NT2/D1 (cell line): ENCODE measurements at places on chromosomes 1 and 21.

DNA sequence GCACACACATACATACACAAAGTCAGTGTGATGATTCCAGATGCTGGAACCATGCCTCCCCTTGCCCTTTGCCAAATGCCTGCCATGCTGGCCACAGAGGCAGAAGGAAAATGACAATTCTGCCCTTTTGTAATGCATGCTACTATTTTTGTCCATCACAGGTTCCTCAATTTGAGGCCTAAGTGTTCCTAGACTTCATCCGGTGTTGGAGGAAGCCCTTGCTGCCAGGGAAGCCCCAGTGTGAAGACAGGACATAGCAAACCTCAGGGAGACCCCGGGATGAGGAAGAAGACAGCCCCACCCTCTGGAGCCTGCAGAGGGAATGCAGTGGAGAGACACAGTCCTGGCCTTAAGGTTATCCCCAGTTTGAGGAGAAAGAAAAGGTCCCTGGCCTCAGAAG lies 14.4 kb downstream of the PRR9 start:
- DNase-seq, result no peak

- DNase-seq, result no peak
Observed at GRCh38 chr1:110464340-110464739, 13.4 kb downstream of the PROK1 start.

- DNase-seq, result no peak
Observed at GRCh38 chr1:162663086-162663485, 30.8 kb downstream of the DDR2 start.

DNA sequence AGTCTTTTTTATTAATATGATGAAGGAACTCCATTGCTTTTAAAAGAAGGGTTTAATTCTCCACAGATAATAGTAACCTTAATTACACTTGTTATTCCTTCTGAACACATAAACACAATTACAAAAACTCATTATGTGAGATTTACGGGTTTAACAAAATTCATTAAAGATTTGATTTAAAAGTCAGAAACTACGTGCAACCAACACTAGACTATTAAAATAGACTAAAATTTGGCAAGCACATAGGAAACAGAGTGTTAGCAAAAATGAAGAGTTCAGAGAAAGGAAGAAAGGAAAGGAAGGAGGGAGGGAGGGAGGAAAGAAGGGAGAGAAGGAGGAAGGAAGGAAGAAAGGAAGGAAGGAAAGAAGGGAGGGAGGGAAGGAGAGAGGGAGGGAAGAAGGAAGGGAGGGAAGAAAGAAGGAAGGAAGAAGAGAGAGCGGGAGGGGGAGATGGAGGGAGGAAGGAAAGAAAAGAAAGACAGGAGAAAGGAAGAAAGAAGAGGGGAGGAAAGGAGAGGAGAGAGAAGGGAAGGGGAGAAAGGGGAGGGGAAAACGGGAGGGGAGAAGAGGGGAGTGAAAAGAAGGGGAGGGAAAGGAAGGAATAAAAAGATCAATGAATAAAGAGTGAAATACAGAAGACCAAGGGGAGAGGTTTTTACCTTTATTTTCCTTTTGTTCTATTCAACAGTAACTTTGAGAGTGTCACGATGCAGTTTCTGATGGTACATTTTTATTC lies 123.4 kb upstream of the LYPLAL1 start:
- DNase-seq, result no peak

DNA sequence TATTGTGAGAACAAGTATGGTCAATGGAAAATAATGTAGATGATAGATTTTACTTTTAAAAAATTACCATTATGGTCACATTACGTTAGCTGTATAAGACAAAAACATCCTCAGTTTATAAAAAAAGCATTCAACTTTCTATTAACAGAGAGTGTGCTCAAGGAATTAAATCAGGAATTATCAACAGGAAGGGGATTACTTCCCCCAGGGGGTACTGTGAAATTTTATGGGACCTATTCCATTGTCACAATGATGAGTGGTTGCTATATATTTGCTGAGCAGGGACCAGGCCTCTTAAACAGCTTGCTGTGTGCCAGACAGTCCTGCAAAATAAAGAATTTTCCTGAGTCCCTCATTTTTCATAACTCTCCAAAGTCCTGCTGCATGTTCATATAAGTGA lies 21.2 kb downstream of the JAM2 start:
- DNase-seq, result no peak

DNA sequence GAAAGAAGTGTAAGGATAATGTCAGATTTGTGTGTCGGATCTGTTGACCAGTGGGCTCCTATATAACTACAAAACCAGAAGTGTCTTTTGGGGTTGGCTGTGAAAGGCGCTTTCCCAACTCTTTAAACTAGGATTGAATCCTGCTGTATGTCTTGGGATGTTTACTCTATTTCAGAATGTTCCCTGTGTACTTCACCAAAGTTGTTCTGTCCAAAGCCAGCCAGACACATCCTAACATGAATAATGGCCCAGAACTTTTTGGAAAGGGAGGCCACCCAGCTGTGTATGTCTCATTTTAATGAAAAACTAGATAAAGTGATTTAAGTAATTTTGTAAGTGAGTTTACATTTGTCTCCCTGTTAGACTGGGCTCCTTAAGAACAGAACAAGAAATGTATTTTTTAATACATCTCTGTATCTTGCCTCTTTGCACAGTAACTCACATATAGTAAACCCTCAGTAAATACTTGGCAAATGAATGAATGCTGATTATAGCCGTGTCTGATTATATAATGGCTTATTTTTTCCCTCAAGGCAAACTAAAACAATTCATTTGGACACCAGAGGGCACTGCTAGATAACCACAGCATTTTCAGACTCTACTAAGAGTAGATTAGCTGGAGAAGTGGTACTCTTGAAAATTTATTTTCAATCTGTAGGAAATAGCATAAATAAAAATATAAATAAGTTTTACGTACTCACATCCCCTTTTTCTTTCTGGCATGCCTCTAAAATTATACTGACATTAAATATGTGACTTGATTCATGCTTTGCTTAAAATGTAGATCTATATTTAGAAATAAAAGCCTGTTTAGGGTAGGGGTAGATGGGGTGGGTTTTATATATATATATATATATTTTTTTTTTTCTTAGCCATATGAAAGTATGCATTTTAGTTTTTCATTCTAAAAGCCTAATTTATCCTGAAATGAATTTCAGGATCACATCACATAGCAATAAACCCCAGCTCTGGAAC lies 23.8 kb downstream of the TSEN15 start:
- DNase-seq, result peak; percentile 48

DNA sequence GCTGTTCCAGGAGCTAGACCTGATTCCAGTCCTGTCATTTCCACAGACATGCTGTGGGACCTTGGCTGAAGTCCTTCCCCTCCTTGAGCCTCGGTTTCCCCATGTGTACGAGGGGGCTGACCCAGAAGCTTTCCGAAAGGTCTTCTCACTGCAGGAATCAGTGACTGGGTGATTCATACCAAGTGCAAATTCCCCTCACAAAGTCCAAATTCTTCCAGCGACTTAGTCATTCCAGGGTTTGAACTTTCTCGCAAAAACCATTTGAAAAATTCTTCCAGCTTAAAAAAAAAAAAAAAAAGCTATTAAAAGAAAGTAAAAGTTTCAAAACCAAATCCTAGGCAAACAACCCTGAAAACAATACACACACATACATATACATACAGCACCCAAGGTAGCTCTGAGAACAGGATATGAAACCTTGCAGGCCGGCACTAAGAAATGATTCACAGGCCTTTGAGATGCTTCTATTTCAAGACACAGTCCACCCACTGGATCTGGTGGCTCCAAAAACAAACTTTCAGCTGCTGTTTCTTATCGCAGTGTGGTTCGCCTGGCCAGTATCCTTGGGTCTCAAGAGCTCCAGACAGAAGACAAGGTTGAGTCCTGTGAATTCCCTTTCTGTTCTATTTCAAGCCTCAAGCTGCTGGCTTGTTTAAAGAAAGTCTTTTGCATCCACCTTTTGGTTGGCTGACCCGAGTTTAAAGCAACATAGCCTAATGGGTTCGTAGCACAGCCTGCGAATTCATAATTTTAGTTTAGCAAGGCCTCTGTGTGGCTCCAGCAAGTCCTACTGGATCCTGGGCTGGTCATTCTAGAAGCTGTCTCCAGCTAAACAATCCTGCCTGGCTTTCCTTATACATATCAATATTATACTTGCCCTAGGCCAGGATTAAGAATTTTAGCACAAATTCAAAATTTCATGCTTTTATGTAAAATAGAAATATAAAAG lies 18.0 kb upstream of the ID3 start:
- DNase-seq, result no peak

DNA sequence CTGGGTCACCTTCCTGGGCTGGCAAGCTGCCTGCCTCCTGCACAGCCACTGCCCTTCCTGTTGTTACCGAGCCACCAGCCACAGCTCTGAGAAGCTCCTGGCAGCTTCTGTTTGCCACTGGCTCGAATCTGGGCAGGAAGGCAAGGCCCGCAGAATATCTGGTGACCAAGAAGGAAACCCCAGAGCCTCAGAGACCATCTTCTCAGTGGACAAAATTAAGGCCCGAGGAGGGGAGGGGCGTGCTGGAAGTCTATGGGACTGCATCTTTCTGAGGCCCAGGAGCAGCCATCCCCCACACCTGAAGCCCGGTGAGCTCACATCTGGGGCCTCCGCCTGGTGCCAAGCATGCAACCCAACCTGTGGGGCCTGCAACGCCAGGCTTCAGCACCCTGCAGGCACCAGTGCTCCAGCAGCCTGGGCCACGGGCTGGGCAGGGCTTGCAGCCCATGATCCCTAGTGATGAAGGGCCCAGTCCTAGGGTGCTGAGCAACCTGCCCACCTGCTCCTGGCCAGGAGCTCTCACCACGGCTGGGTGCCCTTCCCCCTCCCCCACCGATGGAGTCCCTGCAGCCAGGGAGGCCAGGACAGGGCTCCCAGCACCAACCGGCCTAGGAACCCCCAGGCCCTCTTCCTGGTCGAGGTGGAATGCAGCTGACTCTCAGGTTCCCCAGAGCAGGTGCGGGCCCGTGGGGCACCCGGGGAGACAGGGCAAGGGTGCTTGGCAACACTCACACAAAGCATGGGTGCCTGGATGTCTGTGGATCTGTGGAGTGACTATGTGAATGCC lies 879 bp downstream of the CPTP start:
- no peak for DNase-seq

DNA sequence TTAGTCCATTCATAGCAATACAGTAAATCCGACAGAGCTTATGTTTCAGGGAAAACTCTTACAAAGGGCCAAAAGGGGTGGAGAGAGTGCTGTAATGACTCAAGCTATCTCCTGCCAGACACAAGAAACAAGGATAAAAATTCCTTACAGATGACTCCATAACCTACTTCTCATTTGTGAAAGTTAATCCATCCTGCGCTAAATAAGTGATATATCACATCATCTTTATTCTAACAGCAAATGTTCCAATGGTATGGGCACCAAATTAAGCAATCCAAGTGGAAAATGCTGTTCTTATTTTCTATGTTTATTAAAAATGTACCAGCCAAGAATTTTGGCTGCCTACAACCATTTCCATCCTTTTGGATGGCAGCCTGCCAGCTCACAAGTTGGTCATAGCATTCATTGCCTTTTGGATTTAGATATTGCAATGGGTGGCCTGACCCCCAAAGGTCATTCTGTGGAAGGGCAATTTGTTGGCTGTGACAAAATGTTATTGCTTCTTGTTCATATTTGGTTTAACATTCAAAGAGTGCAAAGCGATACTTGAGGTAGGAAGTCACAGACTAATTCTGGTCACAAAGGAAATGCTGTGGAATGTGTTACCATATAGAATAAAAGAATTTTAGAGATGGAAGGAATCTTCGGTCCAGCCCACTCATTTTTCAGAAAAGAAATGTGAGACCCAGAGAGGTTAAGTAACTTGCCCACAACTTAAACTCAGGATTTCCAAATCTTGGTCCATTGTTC lies 2.8 kb upstream of the ENAH start:
- DNase-seq, result no peak

DNA sequence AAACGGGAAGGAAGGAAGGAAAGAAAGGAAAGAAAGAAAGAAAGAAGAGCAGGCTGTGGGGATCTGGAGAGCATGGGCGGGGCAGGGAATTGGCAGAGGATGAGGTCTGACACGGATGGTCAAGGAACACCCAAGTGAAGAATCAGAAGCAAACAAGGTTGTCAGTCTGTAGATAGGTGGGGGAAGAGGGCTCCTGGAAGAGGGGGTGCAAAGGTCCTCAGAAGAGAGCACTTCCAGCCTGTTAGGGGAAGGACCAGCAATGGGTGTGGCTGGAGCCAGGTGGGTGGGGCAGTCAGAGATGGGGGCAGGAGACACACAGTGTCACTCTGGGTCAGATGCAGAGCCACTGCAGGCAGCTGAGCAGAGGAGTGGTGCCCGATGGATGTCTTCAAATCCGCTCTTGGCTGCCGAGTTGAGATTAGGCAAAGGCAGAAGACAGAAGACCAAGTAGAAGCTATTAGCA lies 11.0 kb upstream of the PLA2G2C start:
- no peak for DNase-seq

GRCh38 chr1:167808104-167808503 lies 86.3 kb downstream of the MPZL1 start:
- DNase-seq, result no peak

DNA sequence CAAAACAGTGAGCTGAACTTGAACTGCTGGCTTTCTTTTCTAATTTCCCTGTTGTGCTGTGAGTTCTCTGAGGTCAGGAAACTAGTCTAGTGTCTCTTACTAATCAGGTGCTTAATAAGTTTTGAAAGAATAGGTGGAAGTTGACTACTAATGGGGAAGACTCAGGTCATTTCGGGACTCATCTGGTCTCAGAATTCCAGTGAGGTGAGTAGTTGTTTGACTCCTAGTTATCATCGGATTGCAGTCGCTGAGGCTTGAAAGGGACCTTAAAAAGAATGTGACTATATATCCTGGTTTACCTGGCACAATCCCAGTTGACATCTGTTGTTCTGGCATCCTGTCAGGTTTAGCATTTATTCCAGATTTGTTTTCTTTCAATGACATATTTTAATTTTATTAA lies 81.4 kb upstream of the SPAG17 start:
- DNase-seq, result no peak

GRCh38 chr1:86396498-86396890 lies 371 bp upstream of the ODF2L start:
- no peak for DNase-seq

DNA sequence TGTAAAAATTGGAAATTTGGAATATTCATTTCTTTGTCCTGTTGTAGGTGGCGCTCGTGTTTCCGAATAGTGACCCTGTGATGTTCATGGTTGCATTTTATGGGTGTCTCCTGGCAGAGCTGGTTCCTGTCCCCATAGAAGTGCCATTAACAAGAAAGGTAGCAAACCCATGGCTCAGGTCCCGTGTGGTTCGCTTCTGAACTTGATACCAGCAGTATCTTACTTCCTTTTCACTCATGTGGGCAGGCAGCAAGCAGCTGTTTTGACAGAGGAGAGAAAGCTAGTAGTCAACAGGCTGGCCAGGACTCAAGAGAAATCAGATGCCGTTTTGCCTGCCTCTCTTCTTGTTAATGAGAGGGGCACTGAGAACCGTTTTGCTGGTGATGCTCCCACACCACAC lies 72.8 kb downstream of the S100B start:
- no peak for DNase-seq
